AG09309 (cell line): ENCODE measurements at places on chromosomes 12 and 14.

- DNase-seq, result no peak
Observed at GRCh38 chr12:77727442-77728001, 103.2 kb upstream of the NAV3 start.

GRCh38 chr12:127980585-127980984, 286.4 kb upstream of the TMEM132C start:
- no peak for DNase-seq

GRCh38 chr12:41485203-41485602, 297.1 kb downstream of the PDZRN4 start:
- no peak for DNase-seq

- DNase-seq, result no peak
Observed at GRCh38 chr14:103071544-103072251, 12.3 kb upstream of the LBHD2 start.

DNA sequence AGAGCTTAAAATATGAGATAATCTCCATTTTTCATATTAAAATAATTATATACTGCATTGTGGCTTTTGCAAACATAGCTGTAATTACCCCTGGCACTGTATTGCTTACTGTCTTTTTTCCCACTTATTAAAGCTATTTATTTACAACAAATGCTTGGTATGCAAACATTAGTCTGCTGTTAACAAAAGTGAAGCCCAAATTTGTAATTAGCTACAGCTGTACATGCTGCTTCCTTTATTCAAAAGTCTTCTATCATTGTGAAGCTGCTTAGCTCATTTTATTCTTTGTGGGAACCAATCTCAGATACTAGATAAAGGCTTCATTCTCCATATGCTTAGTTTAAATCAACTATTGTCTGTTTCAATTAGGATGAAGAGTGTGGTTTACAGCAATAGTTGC, 425.8 kb upstream of the FOXG1 start:
- DNase-seq, result no peak

GRCh38 chr12:110861729-110862128, 14.9 kb downstream of the CCDC63 start:
- DNase-seq, result no peak

DNA sequence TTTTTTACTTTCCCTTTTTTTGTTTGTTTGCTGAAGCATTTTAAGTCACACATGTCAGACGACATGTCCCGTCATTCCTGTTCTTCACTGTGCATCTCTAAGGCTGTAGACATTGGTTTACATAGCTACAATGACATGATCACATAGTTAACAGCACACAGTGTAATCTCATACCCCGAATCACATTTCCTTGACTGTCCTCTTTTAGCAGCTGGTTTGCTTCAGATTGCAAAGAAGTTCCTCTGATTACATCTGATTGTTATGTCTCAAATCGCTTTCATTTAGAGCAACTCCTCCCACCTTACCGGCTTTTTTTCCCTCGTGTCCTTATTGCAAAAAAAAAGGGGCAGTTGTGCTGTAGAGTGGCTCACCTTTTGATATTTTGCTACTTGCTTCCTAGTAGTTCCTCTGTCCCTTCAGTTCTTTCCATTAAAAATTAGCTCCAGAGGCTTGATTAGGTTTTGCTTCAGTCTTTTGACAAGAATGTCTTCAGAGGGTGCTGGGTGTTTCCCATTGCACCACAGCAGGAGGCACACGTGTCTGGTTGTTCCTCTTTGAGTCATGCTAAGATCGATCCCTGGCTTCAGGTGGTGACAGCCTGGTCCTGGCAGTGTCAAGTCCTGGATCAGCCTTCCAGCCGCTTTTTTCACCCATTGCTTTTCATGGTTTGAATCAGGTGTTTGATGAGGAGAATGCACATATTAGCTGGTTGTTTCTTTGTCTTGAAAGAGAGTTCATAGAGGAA, 35.0 kb downstream of the ZNF664 start:
- no peak for DNase-seq

- no peak for DNase-seq
Observed at GRCh38 chr12:91952916-91953315, 192.7 kb downstream of the BTG1 start.

DNA sequence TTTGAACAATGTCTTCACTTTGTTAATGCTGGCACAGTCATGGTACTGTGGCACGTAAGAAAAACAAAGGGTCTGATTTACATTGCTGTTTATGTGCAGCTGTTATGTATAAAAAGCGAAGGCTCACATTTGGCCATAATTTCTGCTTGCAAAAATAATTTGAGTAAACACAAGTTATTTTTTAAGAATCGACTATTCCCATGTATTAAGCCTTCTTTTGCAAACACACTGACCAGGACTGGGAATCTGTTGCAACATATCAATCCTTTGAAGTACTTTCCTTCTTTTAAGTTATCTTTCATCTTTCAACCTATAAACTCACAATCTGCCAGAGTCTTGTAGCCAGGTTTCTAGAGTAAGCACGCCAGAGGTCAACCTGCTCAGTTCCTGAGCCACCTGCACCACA, 145.4 kb upstream of the BMP4 start:
- DNase-seq, result no peak

GRCh38 chr14:67192366-67192765, 3.1 kb downstream of the GARIN2 start:
- no peak for DNase-seq

GRCh38 chr12:23415180-23415579, 534.3 kb downstream of the SOX5 start:
- DNase-seq, result no peak

GRCh38 chr14:63910583-63911363, 58.0 kb downstream of the SYNE2 start:
- DNase-seq, result no peak

DNA sequence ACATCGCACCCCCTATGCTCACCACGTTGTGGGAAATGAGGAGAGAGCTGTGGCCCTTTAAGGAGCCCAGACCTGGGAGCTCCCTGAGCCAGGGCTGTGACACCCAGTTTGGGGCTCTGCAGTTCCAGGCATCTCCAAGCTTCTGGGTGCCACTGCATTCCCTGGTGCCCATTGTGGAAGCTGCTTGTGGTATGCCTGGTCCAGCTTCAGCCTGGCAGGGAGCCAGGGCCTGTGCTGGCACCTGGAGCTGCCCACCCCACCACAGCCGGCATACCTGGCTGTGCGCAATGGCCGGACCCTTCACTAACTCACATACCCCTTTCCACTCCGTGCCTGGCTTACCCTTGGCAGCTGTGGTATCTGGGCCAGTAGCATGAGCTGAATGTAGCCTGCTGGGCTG, 107.9 kb upstream of the OR4E1 start:
- no peak for DNase-seq

DNA sequence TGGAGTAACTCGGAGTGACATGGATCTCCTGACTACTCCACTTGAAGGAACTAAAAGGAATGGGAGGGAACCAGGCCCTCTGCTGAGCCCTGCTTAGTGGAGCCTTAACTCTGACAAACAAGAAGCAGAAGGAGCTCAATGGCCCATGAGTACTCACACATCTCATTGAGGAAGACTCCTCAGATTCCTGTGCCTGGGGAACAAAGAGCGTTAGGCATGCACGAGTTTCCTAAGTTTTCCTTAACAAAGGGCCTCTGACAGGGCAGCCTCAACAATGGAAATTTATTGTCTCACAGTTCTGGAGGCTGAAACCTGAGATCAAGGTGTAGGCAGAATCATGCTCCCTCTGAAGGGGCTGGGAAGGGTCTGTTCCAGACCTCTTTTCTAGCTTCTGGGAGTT, 185.7 kb upstream of the NTF3 start:
- DNase-seq, result no peak

DNA sequence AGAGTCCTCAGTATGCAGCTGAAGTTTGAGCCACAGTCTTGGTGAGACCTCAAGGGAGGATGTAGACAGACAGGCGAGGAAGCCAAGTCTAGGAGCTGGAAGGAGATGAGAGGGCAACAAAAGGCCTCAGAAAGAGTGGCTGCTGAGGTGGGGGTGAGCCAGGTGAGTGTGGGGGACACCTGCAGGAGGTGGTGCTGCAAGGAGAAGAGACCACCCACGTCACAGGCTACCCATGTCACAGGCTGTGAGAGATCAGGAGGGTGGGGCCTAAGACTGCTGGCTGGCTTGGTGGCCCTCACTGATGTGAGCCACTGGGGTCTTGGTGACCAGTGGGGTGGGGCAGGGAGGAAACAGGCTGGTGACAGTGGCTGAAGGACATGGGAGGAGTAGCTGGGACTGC, 97.3 kb downstream of the KIF26A start:
- DNase-seq, result no peak

DNA sequence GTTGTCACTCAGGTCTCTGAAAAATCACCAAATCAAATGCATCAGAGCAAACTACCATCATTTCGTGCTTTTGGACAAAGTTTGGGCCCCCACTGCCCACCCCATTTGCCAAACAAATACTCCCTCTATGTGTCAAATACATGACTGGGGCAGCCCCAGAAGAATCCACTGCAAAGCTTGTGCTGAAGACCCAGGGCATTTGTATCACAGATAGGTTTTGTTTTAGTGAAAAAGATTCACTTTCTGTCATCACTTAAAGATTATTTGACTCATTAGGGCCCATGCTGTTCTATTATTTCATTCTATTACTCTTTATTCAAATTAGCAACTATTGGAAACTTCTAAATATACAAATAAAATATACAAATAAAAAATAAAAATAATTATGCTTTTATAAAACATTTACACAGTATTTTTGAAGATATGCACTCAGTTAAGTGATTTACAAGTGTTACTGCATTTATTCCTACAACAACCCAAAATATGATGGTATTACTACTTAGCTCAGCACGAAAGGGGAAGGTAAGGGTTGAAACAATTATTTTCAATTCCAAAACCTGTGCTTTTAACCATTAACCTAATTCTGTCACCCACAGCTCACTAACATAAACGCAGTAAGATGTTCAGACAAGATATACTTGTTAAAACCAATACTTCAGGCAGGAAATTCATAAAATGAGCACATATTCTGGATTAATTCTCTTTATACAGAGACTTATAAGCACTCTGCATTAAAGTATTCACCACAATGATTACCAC, 36.5 kb downstream of the LRIG3 start:
- no peak for DNase-seq
